ENCODE measurements at places on chromosomes 6 and 20. TPM values are rescaled to one million over a fixed set of nuclear protein-coding genes. Genes with fewer than 3 reads are reported as not detected.

DNA sequence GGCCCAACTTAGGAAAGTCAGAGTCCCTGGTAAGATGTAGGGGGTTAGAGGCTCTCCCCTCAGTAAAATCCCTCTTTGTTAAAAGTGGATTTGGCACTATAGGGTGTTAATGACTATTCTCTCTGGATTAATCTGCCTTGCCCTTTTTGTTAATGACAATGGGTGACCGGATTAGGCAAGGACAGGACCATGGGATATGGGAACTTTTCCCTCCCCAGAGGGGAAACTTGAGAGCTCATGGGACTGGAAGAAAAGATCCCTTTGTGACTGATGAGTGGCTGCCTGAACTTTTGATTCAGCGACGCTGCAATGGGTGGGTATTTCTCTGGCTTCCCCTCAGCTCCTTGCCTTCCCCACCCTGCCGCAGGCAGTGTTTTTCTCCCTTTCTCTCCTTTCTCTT lies 12.2 kb upstream of the TAAR9 start:
- DNase-seq: no peak

CLIC5 gene
- 63.0 TPM for polyA plus RNA-seq

- DNase-seq: no peak
These were observed 87.6 kb downstream of the KCNQ5 start for GRCh38 chr6:72709431-72709830.

DNA sequence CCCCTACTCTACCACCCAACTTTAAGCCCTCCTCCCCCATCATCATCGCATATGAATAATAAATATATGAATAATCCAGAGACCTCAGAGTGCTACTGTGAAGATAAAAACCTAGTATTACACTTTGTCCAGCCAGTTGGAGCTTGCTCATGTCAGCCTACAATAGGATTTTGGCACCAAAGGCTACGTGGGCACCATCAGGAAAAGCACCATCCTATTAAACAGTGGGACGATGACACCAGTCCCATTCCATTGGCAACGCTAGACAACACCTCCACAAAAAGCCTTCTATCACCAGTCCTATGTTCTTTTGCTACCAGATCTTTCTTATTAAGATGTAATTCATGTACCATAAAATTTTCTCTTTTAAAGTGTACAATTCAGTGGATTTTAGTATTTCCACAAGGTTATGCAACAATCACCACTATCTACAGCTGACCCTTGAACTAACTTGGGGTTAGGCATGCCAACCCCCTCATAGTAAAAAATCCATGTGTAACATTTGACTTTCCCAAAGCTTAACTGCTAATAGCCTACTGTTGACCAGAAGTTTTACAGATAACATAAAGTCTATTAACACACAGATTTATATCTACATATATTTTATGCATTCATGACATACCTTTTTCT lies 41.1 kb downstream of the CNKSR3 start:
- DNase-seq: no peak

TBPL1 gene
- polyA plus RNA-seq: 16.9 TPM

HNF4A gene
- not detected for polyA plus RNA-seq

- DNase-seq: peak; percentile 46
These were observed 64.0 kb downstream of the CTCFL start for GRCh38 chr20:57460781-57461465.

LY6G6C gene
- not detected for polyA plus RNA-seq

- no peak for DNase-seq
These were observed 25.2 kb upstream of the C20orf204 start for GRCh38 chr20:64010711-64011237.

DNA sequence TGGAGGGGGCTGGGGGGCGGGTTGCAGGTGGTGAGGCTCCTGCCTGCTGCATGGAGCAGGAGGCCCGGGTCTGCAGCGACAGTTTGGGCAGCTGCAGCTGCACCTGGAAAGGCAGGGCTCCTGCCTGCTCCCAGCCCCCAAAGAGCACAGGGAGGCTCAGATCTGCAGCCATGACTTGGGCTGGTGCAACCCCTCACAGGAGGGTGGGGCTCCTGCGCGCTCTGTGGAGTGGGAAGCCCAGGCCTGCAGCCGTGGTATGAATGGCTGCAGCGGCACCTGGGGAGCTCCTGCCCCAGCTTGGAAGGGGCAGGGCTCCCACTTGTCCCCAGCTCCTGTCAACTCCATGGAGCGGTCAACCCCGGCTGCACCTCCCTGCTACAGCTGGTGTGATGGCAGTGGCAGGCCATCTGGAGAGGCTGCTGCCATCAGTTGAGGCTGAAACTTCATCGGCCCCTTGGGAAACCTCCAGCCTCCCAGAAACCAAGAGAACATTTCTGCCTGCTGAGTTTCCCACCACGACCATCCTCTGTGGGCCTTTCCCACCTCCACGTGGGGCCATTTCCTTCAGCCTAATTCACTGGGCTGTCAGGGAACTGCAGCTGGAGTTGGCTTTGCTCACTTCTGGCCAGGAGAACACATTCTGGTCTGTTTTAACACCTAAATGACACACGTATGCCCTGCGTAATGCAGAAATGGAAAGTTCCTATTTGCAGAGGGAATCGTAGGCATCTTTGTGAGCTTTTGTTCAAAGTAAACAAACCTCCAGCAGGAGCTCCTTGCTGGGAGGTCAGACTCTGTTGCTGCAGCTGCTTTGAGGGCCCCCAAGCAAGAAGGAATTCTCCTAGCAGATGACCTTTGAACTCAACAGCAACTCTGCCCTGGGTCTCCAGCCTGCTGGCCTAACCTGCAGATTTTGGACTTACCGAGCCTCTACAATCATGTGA lies 429.0 kb downstream of the PREX1 start:
- DNase-seq: no peak

RAB44 gene
- polyA plus RNA-seq: not detected

DNA sequence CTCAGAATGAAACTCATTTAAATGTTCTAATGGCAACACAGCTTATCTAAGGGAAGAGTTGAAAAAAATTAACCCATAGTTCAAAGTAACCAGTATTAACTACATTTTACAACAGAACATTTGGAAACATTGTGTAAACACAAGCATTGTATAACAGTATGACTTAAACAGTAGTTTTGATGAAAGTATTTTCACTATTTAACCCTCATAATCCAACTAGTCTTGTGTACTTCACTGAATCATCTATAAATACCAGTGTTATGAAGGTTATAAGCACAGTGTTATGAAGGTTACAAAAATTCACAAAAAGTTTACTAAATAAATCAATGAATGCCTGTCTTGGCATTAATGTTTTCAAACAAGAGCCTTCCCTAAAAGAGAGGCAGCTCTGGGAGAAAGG lies 66.5 kb downstream of the REV3L start:
- DNase-seq: no peak

RNF182 gene
- 0.07 TPM for polyA plus RNA-seq

GRCh38 chr6:150592377-150592995 lies 7.2 kb upstream of the PLEKHG1 start:
- DNase-seq: no peak

CST2 gene
- not detected for polyA plus RNA-seq

- no peak for DNase-seq
These were observed 4.5 kb downstream of the MKKS start for GRCh38 chr20:10429443-10429981.

MAFB gene
- 2.0 TPM for polyA plus RNA-seq

DNA sequence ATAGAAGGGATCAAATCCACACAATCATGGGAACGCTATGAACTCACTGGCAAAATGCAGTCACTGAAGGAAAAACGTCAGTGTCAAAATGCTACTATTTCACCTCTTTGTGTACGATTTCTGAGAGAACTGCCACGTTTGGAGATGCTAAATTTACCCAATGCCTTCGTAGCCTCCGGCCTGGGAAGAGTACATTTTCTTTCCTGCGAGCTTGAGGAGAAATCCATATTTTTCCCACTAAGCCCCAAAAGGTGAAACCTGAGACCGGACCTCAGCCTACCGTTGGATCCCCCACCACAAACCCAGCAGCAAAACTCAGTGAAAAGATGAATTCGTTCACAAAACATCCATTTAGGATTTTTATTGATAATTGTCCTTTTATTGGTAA lies 131.7 kb downstream of the GPX5 start:
- DNase-seq: no peak

- no peak for DNase-seq
These were observed 65.3 kb upstream of the SNX9 start for GRCh38 chr6:157757430-157758403.

DNA sequence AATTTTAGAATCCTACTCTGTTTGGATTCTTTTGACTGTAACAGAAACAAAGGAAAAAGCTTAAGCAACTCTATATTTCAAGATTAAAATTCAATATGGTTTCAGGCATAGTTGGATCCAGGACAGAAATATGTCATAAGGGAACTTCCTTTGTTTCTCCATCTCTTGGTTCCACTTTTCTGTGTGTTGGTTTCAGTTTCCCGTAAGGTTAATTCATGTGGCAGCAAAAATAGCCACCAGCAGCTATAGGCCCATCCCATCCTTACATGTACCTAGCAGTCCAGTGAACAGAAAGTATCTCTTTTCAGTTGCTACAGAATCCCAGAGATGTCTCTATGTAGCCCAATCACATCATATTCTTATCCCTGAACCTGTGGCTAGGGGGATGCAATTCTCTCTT lies 8.8 kb upstream of the FAM8A1 start:
- no peak for DNase-seq

- DNase-seq: no peak
These were observed 55.0 kb downstream of the TBC1D7 start for GRCh38 chr6:13273202-13273930.

DNA sequence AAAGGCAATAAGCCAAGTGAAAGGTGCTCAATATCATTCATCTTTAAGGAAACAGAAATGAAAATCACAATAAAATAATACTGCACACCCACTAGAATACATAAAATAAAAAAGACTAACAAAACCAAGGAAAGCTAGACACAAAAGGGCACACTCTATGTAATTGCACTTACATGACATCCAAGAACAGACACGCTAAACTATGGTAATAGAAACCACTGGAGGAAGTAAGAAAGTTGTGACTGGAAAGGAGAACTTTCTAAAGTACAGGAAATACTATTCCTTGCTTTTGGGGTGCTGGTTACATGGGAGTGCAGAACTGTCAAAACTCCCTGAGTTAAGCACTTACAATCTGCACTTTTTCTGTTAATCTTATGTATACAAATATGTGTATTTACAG lies 253.7 kb upstream of the RUNX2 start:
- no peak for DNase-seq

SUPT3H gene
- 5.6 TPM for polyA plus RNA-seq

DNA sequence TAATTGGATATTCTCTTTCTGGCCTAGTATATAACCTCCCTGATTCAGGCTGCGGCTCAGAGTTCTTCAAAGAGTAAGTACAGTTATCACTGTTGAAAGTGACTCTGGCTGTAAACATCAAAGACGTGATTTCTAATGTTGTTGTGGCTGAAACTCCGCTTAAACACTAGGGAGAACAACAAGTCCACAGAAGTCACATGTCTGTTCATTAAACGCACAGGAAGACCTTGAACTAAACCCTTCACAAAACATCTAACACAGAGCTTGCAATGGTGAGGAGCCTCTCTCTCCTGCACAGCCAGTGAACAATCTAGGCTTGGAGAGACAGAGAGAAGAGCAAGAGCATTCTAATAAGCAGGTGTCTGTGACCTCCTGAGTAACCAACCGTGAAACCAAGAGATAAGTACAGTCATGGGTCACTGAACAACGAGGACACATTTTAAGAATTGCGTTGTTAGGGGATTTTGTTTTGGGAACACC lies 249.3 kb downstream of the PRKN start:
- DNase-seq: no peak

GRCh38 chr6:88650029-88650619 lies 313.3 kb downstream of the RNGTT start:
- no peak for DNase-seq

COL9A1 gene
- polyA plus RNA-seq: 0.27 TPM

RAET1L gene
- not detected for polyA plus RNA-seq

- no peak for DNase-seq
These were observed 4.8 kb upstream of the STX16 start for GRCh38 chr20:58646257-58646656.

DNA sequence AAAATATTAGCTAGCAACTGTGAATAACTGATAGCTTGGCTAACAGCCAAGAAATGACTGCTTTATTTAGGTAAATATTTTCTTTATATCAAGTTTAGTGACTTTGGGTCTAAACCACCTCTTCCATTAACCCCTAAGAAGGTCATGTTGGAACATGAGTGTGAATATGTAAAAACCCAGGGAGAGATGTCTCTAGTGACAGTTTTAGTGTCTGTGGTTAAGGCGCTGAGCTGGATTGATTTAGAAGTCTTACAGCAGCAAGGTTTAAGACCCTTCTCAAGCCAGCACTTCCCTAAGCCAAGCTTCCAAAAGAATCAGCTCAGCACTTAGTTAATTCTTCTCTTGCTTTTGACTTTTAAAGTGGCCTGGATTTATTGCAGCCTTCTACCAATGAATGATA lies 11.4 kb upstream of the SIRT5 start:
- no peak for DNase-seq

DNA sequence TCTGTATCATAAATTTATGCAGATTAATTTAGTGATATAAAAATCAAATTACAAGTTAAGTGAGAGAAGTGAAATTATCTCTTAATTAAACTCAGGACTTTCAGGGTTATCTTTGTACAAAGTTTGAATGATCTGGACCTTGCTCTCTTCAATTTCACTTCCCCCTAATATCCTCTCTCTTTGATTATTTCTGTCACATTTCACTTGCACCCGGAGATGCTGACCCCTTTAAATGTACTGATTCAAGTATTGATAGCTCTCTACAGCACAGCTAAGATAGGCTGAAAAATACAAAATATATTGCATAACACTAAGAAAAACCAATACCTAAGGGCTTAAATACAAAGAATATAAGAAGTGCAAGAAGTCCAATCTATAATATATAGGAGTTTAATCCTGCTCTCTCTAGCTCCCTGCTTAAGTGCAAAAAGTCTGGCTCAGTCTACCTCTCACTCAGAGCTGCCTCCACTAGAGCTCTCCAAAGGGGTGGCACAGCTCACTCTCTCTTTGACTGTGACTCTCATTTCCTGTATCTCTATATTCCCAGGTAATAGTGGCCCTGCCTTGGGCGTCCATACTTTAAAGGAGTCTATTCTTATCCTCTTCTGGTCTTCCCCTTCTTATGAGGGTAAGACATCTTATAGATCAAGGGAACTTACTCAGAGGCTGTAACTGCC lies 588.4 kb downstream of the RFPL4B start:
- DNase-seq: no peak

DNA sequence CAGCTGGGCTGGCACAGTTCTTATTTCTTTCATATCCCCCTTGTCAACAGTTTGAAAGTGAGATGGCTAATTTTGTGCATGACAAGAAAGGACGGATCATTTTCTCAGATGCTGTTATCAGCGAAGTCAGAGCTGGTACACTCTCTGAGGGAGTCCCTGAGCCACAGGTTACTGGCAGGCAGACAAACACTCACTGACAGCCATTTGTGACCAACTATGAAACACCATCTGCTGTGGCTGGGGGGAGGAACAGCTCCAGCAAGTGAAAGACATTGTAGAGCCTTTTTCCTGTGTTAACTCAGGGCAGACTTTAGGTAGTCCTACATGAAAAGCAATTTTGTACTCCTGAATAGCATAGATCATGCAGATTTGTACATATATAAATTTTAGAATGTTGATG lies 22.2 kb downstream of the OLIG3 start:
- no peak for DNase-seq

GRCh38 chr6:144351379-144352127 lies 66.4 kb downstream of the UTRN start:
- no peak for DNase-seq

Measured in heart left ventricle (tissue), 16 donors.